ENCODE measurements at places on chromosomes 1 and 21.

DNA sequence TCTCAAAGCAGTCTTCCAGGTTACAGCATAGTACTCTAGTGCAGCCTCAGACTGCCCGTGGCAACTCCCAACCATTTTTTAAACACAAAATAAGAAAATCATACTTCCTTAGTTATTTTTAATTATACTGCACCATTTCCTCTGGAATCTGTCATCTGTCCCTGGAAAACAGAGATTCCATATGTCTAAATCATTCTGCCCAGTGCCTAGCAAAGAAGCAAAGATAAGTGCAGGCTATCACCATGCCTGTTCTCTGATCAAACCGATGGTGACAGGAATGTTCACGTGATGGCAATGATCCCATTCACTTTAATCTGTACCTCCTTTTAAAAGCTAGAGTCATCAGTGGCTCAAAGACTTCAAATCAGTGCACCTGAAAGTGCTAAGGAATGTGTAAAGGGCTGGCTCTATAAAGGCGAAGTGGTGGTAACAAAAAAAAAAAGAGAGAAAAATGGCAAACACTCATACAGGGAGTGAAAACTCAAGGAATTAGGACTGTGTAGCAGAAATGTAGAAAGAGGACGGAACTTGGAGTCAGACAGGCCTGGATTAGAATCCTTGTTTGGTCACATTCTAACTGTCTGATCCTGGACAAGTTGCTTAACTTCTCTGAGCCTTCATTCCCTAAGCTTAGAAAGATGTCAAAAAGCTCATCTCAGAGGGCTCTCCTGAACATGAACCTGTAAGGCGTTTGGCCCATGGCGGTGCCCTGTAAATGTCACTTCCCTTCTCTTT, 9.9 kb upstream of the CCN1 start:
- DNase-seq, result no peak

GRCh38 chr1:39926343-39926793, 24.7 kb upstream of the MYCL start:
- no peak for DNase-seq

DNA sequence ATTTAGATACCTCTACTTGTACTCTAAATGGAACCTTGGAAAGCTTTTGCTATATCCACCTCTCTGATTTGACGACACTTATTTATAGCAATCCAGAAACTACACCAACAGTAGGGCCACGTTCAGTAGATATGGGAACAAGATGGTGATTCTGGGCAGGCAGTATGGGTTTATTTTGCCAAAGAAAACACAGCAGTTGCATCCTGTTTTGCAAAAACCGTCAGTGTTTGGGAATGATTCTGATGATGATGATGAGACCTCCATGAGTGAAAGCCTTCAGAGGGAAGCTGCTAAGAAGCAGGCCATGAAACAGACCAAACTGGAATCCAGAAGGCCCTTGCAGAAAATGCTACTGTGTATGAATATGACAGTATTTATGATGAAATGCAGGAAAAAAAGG, 41.5 kb upstream of the NEXN start:
- DNase-seq, result no peak

GRCh38 chr1:27136998-27137542, 17.9 kb downstream of the SLC9A1 start:
- DNase-seq, result peak; percentile 43

DNA sequence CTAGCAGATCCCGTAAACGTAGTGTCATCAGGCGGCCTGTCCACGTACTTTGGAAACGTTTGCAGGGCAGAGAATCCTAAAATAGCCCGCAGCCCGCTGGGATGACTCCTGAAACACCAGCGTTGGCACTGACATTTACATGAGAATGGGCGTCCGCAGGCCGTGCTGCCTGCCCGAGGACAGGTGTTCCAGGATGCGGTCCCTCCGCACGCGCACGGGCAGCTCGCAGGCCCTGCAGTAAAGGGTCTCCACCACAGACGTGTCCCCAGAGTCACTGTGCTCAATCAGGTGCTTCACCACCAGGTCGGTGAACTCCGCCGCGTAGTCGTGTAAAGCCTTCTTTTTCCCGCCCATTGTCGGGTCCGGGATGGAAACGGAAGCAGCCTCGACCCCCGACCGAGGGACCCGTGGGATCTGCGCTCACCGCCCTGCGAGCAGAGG, 5.8 kb upstream of the CCDC27 start:
- no peak for DNase-seq

DNA sequence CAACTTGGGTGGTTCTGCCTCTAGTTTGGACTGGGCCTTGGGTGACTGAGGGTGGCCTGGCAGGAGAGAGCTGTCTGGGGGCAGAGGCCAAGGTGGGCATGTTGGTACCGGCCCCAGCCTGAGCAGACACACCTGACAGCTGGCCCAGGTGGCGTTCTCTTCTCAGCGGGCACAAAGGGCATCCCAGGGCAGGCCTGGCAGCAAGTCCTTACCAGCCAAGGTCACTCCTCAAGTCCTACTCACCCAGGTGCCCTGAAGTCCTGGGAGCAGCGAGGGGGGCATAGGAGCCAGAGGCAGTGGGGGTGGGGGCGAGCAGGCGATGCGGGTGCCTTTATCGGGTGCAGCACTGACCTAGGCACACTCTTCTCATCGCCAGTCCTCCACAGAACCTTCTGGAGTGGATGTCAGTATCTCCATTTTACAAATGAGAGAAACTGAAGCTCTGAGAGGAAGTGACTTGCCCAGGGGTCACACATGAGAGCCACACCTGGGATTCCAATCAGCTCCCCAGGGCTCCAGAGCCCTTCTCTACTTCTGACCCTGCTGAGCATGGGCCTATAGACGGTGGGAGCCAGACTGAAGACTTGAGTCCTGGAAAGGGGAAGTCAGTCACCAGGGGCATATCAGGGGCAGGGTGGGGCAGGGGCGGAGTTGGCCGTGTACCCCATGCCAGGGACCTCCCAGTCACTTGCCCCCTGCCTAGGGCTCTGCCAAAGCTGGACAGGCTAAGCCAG, 587 bp upstream of the SLC25A34 start:
- no peak for DNase-seq

GRCh38 chr1:40039245-40039756, 1.2 kb upstream of the CAP1 start:
- DNase-seq, result no peak

GRCh38 chr21:29433366-29434059, 134.8 kb downstream of the BACH1 start:
- DNase-seq, result no peak

DNA sequence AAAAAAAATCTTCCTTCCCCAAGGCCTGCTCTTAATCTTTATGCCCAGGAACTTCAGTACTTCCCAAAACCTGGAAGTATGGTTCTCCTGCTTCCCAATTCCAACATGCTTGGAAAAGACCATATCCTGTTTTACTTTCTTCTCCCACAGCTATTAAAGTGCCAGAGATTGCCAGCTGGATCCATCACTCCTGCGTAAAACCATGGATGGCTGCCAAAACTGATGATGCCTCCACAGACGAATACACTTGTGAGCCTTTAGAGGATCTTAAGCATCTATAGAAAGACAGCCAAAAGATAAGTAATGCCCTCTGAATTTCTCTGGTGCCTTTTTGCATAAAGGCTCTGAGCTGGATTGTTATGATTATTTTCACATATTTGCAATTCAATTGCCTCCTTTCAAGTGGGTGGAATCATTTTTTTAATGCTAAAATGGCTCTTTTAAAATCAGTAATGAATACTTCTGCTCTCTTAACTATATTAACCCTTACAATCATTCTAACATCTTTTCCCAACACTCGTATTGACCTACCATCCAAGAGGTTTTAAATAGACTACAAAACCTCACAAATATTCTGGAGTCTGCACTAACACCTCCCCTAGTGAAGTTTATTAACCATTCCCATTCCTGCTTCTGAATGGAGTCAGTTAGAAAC, 1807.8 kb downstream of the BRINP3 start:
- DNase-seq, result no peak

GRCh38 chr1:9448132-9449109, 90.8 kb upstream of the SLC25A33 start:
- no peak for DNase-seq

DNA sequence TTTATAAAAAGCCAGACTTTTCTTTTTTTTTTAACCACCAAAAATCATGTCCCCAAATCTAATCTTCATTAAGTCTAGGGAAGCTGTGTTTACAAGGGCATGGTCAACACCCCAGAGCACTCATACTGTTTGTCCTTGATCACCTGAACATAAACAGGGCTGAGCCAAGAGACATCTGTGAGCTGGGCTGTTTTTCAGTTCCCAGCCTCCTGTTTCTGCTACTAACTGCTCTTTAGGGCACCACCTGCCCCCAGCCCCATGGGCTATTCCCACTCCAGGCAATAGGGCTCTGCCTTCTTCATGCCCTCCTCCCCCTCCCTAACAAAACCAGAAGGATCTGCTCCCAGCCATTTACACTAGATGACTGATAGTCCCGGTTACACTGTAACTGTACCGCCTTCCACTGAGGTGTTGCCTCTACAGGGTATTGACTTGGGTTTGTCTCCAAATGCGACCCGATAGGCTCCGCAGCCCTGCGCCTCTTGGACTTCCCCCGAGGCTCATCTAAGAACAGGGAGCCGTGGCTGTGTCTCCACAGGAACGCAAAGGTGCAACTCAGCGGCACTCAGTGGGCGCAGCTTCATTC, 11.7 kb upstream of the SLC26A9 start:
- DNase-seq, result no peak

- no peak for DNase-seq
Measured at GRCh38 chr1:238406098-238406860, 515.6 kb upstream of the ZP4 start.

DNA sequence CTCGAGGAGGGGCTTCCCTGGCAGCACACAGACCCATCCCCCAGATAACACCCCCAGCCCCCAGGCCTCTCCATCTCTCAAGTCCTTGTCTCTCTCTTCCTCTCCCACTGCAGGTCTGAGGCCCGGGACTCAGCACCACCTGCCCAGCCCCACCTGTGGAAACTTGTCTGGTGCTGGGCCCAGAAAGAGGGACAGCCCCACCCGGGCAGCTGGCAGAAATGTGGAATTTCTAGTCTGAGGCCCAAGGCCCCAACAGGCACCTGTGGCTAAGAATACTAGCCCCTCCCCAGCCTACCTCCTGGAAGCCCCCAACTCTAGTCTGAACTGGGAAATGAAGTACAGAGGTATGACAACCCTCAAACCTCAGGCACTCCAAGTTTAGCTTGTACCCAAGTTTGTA, 15.4 kb downstream of the TTC39A start:
- no peak for DNase-seq

- DNase-seq, result no peak
Measured at GRCh38 chr1:6275826-6276782, 15.2 kb upstream of the GPR153 start.

DNA sequence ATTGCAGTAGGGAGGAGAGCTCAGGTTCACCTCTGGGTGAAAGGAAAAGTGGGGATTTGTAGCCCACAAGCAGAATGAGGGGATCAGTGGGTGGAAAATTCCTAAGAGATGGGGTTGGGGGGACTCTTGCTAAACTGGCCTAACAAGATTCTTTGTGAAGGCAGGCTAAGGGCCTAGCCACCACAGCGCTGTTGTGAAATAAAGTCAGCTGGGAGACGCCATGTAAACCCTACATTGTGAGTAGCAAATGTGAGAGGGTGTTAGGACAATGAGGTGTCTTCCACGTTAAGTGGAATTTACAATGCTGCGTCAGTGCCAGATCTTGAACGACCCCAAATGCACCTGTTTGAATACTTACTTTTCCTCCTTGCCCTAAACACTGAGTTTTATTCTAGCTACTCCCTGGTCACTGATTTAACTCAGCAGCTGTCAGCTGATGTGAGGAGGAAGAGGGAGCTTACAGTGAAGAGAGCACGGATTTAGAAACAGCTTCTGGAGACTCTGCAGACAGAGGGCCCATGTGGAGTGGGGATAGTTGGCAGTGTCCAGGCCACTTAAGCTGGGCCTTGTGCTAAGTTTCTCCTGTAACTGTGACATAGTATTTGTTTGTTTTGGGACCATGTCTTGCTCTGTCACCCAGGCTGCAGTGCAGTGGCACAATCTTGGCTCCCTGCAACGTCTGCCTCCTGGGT, 17.3 kb downstream of the PDPN start:
- DNase-seq, result no peak

DNA sequence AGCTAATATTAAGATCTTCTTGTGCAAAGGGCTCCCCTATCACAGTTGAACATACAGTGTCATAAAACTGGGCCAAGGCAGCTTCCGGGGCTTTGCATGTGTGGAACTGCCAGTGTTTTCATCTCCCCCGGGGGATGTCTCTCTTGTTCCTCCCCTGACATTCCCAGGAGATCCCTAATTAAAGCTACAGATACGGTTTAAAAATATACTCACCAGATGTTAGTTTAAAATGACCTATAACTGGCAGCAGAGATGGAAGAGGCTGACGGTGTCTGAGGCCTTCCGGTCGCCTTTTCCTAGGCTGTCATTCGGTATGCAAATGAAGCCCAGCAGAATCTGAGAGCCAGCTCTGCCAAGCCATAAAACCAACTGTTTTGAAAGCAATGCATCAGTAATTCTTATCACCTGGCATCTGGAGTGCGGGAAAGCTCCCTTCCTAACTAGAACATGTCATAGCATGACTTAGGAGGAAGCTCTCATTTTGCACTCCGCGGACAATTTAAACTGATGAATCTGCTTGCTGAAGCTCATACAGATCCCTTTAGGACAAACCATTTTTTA, 436.5 kb upstream of the VAMP3 start:
- DNase-seq, result no peak

GRCh38 chr1:41758500-41758899, 160.2 kb downstream of the HIVEP3 start:
- DNase-seq, result no peak

- DNase-seq, result no peak
Measured at GRCh38 chr1:113223546-113223945, 150.5 kb downstream of the LRIG2 start.

GRCh38 chr1:58999676-59000075, 215.8 kb upstream of the JUN start:
- no peak for DNase-seq

DNA sequence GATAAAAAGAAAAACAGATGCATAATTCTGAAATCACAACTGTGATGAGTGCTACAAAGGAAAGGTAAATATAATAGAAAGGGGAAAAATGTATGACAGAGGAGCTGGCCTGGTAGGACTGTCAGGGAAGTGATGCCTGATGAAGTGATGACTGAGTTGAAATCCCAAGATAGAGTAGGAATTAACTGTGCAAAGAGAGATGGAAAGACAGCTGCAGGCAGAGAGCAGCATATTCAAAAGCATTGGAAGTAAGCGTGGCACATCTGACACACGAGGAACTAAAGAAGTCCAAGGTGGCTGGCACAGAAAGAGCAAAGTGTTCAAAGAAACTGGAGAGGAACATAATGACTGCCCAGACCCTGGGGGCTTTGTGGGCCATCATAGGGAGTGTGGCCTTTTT, 121.6 kb upstream of the C1orf105 start:
- no peak for DNase-seq

DNA sequence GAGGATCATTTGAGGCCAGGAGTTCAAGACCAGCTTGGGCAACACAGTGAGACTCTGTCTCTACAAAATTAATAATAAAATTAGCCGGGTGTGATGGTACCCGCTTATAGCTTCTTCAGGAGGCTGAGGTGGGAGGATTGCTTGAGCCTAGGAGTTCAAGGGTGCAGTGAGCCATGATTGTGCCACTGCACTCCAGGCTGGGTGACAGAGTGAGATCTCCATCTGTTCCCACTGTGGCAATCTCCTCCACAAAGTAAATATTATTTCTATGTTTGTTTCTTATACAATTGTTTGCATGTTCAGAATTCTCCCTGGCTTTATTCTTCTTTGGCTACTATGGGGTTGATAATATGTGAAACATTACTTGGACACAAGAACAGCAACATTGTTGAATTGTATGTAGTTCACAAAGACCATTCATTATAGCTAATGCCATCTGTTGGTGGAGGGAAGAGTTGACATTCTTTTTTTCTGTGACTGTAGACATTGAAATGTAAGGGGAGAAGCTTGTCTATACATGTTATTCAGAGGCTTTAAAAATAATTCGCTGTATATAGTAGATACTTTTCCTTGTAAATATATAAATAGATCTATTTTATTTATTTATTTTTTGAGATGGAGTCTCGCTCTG, 47.8 kb upstream of the SRSF10 start:
- DNase-seq, result no peak

Measured in stimulated activated CD8-positive, alpha-beta memory T cell treated with anti-CD3 and anti-CD28 coated beads, Interleukin-15, amount 100 ng/mL, for 1 hour (primary cell).